K562 (cell line): ENCODE measurements at places on chromosomes 1 and 21. TPM values are rescaled to one million over a fixed set of nuclear protein-coding genes. Genes with fewer than 3 reads are reported as not detected.

ATP1A2 gene
- total RNA-seq, result 0.04 and 0.09 TPM in 2 replicates

FNDC5 gene
- 0.38 and 0.56 TPM in 2 replicates for total RNA-seq

SPRR5 gene
- total RNA-seq, result not detected in 2 replicates

CYP4Z1 gene
- not detected in 2 replicates for total RNA-seq

PDXK gene
- 162 TPM in 2 replicates for total RNA-seq

GADD45A gene
- 131 and 156 TPM in 2 replicates for total RNA-seq

NUAK2 gene
- total RNA-seq, result 0.44 and 0.47 TPM in 2 replicates

TDRD5 gene
- total RNA-seq, result 0.07 and 0.33 TPM in 2 replicates

UBE2U gene
- not detected in 2 replicates for total RNA-seq

TAL1 gene
- total RNA-seq, result 76.5 and 81.3 TPM in 2 replicates
